T47D (cell line): ENCODE measurements at places on chromosomes 4 and X.

GRCh38 chr4:134879019-134879418, 677.4 kb upstream of the PABPC4L start:
- DNase-seq: no peak

DNA sequence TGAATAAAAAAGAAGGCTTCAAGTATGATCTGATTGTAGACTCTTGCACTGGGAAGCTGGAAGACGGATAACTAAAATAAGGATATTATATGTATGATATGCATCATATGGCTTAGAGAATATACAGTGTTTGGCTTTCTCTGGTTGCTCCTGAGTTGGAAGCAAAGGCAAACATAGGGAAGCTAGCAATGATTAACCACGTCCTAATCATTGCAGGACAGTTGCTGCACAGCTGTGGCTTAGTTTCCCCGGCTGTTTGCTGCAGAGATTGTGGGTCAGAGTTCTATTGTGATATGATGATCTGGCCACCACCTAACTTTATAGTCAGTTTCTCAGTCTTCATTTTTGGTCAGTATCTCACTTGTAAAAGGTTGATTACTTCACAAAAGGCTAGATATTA, 36.3 kb upstream of the PARM1 start:
- no peak for DNase-seq

- DNase-seq: no peak
Measured at GRCh38 chrX:86148024-86148511, at the start of gene DACH2. TSS of gene DACH2 (plus strand) at chrX:86148451.

DNA sequence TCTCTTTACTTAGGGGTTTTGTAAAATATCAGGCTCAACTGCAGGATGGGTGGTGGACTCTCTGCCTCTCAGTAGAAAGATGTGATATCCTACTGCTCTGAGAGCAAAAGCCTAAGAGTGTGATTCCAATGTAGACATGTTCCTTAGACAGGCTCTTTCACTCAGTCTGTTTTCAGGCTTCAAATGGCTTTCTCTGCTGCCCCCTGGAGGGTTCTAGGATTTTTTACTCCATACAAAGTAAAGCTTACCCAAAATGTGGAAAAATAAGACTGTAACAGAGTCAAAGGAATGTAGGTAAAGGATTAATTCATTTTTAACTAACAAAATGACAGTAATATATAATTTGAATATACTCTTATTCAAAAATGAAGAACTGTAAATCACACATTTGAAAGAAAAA, 32.1 kb downstream of the ZGRF1 start:
- DNase-seq: peak; percentile 29

DNA sequence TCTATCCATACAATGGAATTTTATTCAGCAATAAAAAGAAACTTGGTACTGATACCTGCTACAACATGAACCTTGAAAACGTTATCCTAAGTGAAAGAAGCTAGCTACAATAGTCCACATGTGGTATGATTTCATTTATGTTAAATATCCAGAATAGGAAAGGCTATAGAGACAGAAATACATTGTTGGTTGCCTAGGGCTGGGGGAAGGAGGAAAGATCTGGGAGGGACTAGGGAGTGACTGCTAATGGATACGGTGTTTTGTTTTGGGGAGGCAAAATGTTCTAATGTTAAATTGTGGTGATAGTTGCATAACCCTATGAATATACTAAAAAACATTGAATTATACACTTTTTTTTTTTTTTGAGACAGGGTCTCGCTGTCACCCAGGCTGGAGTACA, 141.1 kb upstream of the ARX start:
- no peak for DNase-seq

- DNase-seq: no peak
Measured at GRCh38 chr4:26503844-26504243, 13.6 kb upstream of the CCKAR start.
